ENCODE measurements at places on chromosomes 6 and 20.

DNA sequence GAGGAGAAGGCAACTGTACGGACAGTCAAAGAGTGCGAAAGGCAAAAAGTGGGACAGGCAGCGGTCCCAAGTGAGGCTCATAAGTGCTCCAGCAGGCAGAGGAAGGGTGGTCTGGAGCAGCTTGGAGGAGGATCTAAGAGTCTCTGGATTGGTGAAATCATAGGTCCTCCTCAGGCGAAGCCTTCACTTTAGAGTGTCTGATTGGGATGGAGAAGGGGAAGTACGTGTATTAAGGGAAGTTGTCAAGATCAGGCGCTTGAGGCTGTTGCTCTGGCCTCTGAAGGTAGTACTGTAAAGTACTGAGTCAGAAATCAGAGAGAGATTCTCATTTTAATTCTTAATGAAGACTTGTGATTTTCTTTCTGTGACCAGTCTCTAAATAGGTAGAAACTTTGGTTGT, 185.6 kb downstream of the KIF16B start:
- DNase-seq: no peak

- no peak for DNase-seq
Observed at GRCh38 chr20:47345214-47345613, 11.3 kb downstream of the ZMYND8 start.

- no peak for DNase-seq
Observed at GRCh38 chr6:12911427-12911826, 194.9 kb downstream of the PHACTR1 start.

- no peak for DNase-seq
Observed at GRCh38 chr6:133632206-133632605, 256.7 kb upstream of the TCF21 start.

- no peak for DNase-seq
Observed at GRCh38 chr6:113971741-113972140, 793 bp upstream of the HDAC2 start.

GRCh38 chr20:49935746-49936152, 448 bp upstream of the RNF114 start:
- DNase-seq: no peak

GRCh38 chr6:86535100-86535499, 402.2 kb upstream of the HTR1E start:
- DNase-seq: no peak

GRCh38 chr6:27091661-27092315, 155.7 kb upstream of the PRSS16 start:
- DNase-seq: no peak

DNA sequence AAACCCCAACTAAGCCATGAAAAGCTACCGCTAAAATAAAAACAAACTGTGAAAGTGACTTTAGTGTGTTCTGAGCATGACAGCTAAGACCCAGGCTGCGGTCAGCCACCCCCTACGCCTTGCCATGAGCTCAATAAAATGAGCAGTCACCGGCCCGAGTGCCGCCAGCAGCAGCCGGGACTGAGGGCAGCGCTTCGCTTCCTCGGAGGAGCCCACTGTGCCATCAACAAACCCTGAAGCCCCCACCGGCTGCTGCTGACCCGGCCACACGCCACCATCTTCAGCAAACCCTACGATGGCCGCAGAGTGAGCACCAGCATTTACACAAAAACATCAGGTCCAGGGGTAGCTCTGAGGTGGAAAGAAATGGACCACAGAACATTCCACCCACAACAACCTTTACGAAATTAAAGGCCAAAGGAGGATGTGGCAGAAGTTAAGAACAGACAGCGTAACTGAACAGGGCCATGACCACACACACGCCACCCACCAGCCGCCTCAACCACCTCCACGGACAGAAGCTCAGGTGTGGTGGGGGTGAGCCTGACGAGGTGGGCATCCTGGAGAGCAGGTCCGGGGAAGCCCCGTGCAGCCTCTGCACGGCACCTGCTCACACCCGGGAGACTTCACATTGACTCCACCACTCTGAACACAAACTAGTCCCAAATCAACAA, 67.0 kb downstream of the THBS2 start:
- no peak for DNase-seq

- DNase-seq: no peak
Observed at GRCh38 chr6:71349395-71349794, 60.8 kb downstream of the OGFRL1 start.

- DNase-seq: no peak
Observed at GRCh38 chr6:165298402-165298801, 11.0 kb downstream of the C6orf118 start.

GRCh38 chr6:135066806-135067205, 12.2 kb upstream of the HBS1L start:
- DNase-seq: no peak

DNA sequence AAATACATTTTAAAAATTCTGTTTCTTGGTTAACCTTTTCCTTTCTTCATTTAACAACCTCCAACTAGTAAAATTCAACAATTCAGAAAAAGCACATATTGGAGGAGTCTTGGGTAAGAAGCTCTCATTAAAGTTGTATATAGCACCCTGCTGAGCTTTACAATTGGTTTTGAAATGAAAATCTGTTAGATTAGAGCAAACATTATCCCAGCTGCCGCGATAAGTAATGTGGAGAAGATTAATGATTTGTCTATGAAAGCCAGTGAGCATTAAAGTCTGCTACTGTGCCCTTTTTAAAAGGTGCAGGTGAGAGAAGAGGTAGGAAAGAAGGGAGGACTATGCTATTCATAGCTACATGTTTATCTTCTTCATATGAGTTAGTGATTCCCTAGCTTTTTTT, 201.5 kb downstream of the ZFAND3 start:
- no peak for DNase-seq

GRCh38 chr6:71544906-71545305, 256.3 kb downstream of the OGFRL1 start:
- no peak for DNase-seq

All from stimulated activated naive CD4-positive, alpha-beta T cell treated with Interleukin-2 at 50 U/mL for 16 hours (primary cell).